ENCODE measurements at places on chromosomes 2 and 18.

DNA sequence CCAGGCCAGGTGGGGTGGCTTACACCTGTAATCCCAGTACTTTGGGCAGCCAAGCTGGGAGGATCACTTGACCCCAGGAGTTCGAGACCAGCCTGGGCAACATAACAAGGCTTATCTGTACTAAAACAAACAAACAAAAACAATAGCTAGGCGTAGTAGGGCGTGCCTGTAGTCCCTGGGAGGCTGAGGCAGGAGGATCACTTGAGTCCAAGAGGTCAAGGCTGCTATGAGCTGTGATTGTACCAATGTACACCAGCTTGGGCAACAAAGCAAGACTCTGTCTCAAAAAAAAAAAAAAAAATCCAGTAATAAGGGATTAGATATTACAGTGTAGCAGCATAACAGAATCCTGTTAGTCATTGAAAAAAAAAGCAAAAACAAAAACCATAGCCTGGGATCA, 223.2 kb upstream of the FOSL2 start:
- no peak for DNase-seq

DNA sequence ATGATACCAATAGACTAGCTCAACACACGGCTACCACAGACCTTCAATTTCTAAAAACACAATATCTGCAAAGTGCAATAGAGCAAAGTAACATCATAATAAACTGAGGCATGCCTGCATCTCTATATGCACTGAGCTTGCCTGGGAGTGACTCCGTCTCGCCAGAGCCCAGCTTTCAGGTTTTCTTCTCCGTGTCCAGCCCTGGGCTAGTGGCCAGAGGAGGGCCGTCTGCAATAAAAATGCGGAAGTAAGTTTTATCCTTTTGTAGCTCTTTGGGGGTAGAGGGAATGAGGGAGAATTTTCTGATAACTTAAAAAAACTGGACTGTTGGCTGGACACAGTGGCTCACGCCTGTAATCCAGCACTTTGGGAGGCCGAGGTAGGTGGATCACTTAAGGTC, 41.0 kb upstream of the GPR17 start:
- DNase-seq, result no peak

GRCh38 chr2:46388881-46389280, 90.5 kb upstream of the TMEM247 start:
- DNase-seq, result no peak

DNA sequence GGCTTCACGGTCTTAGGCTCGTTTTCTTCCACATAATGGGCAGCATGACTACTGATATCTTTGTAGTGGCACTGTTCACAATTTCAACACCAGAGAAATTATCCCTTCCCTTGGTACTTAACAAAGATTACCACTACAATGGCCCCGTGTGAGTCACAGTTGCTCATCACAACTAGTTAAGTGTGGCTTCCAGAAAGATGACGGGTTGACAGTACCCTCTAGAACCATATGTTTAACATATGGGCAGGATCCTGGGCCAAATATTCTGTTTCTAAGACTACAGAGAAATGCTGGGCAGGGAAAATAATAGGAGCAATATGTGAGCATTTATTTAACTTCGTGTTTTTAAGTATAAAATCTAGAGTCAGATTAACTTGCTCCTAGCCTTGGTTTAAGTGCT, 780.1 kb upstream of the LINC00305 start:
- DNase-seq, result no peak

DNA sequence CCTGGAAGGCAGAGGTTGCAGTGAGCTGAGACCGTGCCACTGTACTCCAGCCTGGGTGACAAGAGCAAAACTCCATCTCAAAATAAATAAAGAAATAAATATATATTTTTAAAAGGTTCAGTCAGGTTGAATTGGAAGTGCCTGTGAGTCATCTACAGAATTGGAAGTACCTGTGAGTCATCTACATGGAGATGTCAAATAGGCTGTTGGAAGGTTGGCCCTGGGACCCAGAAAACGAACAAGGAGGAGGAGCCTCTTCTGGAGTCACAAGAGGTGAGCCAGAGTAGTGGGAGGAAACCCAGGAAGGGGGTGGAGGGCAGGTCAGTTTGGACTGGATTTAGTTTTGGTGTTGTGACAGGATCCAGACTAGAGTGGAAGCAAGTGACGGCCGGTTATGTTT, 15.2 kb upstream of the SCYGR1 start:
- DNase-seq, result no peak

DNA sequence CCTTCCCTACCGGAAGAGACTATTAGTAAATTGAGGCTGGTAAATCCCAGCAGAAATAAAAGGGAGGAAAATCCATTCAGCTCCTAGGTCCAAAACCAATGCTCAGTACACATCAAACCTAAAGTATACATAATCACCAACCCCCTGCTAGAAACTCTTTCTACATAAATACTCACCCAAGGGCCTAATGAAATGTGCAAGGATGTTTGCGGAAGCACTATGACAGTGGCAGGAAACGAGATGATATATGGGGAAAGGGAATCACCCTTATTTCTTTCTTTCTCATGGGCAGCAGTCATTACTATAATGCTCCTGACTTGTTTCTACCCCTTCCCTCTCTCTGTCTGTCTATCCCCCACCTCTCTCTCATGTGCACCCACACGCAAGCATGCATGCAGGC, 1.3 kb upstream of the SCTR start:
- DNase-seq, result no peak

DNA sequence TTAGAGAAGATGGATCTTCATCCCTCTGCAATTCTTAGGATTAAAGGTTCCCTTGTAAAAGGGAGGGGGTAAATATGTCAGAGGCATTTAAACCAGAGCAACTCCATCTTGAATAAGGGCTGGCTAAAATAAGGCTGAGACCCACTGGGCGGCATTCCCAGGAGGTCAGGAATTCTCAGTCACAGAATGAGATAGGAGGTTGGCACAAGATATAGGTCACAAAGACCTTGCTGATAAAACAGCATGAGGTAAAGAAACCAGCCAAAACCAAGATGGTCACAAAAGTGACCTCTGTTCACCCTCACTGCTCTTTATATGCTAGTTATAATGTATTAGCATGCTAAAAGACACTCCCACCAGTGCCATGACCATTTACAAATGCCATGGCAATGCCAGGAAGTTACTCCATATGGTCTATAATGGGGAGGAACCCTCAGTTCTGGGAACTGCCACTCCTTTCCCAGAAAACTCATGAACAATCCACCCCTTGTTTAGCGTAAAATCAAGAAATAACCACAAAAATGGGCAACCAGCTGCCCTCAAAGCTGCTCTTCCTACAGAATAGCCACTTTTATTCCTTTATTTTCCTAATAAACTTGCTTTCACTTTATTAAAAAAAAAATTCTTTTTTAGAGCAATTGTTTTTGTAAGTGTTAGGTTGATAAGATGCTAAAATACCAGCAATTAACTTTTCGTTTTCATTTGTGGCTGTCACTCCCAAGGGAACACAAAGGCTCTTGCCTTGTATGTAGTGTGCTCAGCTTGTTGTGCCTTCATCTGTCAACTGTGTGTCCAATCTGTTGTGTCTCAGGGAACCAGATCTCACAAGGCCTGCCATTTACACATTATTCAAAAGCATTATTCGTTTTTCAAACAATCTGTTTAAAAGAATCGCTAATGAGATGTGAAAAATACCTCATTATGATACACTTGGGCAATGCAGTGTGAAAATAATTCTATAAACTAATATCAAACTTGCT, 205.2 kb upstream of the RGPD4 start:
- no peak for DNase-seq

GRCh38 chr2:72129681-72130340, 17.9 kb downstream of the CYP26B1 start:
- DNase-seq, result no peak

DNA sequence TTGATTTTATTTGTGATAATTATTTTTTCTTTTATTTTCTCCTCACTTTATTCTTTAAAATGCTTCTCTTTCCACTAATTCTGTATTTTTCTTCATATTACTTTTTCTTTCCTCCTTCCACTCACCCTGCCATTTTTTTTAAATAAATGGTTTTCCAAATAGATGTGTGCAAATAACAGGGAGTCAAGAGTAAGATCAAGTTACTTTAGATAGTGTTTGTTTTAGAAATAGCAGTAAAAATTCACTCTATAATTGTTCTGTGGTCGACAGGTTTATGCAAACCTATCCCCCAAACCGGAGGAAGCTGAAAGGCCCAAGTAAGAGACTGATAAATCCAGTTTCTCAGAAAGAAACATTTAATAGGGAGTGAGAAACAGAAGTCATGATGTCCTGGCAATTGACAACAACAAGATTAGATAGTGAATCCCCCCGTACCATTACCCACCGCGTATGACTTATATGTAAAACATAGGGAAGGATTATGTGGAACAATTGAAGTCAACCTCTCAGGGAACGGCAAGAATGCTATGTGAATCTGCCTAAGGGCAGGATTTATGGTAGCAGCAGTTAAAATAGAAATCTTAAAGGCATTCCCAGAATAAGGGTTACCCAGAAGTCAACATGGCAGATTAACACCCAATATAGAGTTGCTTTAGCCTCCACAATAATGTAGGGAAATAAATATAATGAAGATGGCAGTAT, 75.5 kb downstream of the KYNU start:
- no peak for DNase-seq

DNA sequence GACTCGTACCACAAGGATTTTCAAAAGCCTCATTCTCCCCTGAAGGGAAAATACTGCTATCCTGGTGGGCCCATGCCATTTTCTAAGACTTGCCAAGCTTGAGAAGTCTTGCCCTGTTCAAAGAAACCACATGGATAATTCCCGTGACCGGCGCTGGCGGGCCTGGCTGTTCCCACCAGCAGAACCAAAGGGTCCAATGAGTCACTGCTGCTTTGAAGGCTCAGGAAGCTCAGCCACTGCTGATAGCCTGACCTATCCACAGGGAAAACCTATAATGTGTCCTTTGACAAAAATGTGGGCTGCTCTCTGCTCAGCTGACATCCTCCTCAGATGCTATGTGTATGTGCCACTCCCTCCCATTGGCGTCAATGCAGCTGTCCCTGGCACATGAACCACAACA, 137.9 kb upstream of the RAB12 start:
- no peak for DNase-seq

DNA sequence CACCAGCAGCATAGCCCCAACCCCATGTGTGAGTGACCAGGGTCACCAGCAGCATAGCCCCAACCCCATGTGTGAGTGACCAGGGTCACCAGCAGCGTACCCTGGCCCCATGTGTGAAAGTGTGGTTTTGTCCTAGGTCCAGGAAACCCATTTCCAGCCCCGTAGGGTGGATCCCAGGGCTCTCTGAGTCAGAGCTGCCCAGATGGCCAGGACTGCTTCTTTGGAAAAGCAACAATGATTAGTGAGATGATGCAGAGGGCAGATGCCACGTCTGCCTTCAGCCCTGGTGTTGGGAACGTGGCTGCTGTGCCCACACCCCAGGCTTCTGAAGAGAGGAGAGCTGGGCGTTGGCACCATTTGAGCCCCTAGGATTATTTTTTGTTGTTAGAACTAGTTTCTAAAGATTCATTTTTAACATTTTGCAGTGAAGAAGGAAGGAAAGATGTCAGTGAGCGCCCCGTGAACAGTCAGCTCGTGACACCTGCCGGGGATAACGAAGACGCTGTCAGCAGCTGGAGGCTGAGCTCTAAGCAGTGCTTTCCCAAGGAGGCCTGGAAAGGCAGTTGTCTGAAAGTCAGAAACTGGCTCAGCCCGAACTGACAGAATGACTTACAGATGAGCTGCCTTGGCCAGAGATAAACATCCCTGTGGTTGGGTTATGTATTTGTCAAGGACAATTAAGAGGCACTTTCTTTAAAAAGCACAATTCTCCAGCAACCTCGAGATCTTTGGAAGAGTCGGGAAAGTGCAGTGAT, 32.1 kb upstream of the KCNG2 start:
- no peak for DNase-seq

DNA sequence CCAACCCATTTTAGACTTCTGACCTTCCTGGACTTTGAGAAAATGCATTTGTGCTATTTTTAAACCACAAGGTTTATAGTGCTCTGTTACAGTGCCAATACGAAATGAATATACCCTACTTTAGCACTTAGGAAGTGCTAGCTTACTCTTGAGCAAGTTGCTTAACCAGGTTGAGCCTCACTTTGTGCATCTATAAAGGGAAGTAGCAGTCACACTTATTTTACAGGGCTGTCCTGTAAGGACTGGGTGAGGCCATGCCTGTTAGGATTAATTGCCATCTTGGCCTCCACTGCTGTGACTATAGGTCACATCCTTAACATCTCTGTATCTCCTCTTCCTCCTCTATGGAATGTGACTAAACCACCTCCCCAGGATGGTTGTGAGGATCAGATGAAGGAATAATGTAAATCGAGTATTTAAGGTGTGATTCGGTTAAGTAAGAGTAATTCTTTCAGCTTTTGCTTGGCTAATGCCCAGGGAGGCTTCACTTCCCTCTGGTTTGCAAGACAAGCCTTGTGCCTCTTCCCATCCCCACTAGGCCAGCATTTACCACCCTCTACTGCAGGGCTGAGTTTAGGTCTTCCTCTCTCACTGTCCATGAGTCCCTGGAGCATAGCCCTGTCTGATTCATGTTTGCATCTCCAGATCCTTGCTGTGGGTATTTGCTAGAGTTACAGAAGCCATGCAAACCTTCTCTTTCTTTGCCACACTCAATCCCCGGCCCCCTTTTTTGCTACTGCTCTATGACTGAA, 341.2 kb downstream of the ZNF521 start:
- DNase-seq, result no peak

- no peak for DNase-seq
These were observed 225.3 kb downstream of the ICOS start for GRCh38 chr2:204161886-204162285.

GRCh38 chr2:98696200-98696599, 34.7 kb downstream of the MGAT4A start:
- no peak for DNase-seq

GRCh38 chr2:53452957-53453748, 314.5 kb upstream of the CHAC2 start:
- no peak for DNase-seq

- no peak for DNase-seq
These were observed 431 bp upstream of the CNRIP1 start for GRCh38 chr2:68320118-68320641.

- DNase-seq, result no peak
These were observed 129.7 kb upstream of the SIX2 start for GRCh38 chr2:45138904-45139303.

GRCh38 chr2:84472856-84473565, 13.9 kb upstream of the SUCLG1 start:
- DNase-seq, result no peak

GRCh38 chr18:24678626-24679025, 218.2 kb downstream of the HRH4 start:
- no peak for DNase-seq

DNA sequence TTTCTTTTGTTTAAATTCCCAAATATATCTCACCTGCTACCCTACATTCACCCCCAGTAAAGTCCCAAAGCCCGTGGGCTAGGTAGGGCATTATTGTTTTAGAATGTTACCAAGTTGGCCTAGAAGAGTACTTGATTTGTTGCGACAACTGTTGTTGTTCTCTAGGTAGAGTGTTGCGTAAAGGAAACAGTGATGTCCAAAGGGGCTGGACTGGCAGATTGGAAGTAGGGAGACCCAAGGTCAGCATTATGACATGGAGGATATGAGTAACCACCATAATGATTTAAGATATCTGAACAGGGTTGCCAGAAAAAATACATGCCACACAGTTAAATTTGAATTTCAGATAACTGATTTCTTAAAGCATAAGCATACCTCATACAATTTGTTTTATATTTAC, 39.2 kb downstream of the SCN1A start:
- no peak for DNase-seq
